ENCODE measurements at places on chromosomes 7 and 10. TPM values are rescaled to one million over a fixed set of nuclear protein-coding genes. Genes with fewer than 3 reads are reported as not detected.
A peak's percentile ranks its signal among the peaks of the same experiment; 100 is the strongest.

DNA sequence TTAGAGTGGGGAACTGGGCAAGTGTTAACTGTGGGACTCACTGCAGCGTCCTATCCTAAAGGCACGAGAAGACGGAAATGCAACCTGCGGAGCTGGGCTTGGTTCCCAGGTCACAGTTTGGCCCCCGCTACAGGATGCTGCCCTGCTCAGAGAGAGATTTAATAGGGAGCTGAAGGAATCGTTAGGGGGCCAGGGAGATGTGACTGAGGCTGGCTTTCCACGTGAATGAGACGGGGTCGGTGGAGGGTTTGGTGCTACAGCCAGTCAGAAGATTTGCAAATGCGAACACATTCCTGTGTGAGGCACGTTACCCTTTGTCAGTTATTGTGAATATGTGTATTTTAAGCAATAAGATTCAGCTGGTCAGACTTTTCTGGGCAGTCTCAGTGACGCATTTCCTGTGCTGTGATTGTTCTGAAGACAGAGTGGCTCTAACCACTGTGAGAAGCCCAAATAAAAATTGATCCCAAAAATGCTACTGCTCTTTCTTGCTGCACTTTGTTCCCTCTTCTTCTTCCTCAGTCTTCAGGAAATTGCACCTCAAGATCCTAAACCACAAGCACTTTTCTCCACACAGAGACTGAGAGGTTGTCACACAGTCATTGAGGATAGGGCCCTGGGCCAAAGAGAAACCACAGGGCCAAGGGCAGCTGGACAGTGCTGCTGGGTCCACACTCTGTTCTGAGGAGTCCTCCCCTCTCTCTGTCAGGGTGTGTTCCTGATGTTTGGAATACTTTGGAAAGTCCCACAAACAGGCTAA lies 21.2 kb downstream of the CYP17A1 start:
- H3K27ac ChIP-seq = peak overlapping the region; percentile 91
- H3K4me1 ChIP-seq = peaks cover 63% of the 10 kb centered on the region
- peaks cover 42% of the 10 kb centered on the region for H3K36me3 ChIP-seq
- no peaks in the 10 kb centered on the region for H3K27me3 ChIP-seq

DNA sequence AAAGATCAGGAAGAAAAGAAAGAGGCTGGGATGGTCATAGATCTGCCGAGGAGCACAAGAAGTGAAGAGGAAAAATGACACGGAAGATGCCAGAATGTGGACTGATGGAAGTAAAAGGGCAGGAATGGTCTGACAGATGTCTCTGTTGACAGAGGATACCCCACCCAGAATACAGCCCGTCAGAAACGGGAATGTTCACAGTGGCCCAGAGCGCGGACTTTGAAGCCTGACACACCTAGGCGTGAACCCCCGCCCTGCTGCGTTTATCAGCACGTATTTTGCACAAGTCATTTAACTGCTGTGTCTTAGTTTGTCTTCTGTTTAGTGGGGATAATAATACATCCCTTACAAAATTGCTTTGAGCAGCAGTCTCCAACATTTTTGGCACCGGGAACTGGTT lies 27.1 kb downstream of the AKR1B1 start:
- no peaks in the 10 kb centered on the region for H3K27me3 ChIP-seq
- peak overlapping the region; percentile 53 for H3K4me3 ChIP-seq
- peak overlapping the region; percentile 77 for H3K27ac ChIP-seq
- peaks cover 16% of the 10 kb centered on the region for H3K4me1 ChIP-seq

DNA sequence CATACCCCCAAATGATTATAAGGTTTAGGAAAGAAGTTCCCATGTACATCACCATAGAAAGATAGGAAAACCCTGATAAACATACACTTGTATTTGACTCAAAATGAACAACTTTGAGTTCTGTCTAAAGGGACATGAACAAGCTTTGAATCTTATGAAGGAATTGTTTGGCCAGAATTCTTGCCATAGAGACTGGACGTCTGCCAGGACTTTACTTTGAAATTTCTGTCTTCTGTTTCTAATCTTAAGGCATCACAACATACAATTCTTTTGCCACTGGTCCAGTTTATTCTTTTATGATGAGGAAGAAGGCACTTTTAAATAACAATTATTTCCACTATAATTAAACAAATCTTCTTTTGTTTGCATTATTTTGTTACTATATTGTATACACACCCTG lies 26.2 kb upstream of the CYP26C1 start:
- no peak overlapping the region for H3K27ac ChIP-seq
- no peak for DNase-seq
- H3K4me1 ChIP-seq = peaks cover 13% of the 10 kb centered on the region
- no peaks in the 10 kb centered on the region for H3K36me3 ChIP-seq
- H3K27me3 ChIP-seq = no peaks in the 10 kb centered on the region

ASB10 gene
- not detected for total RNA-seq

BTBD16 gene
- total RNA-seq = not detected

MRLN gene
- total RNA-seq = not detected

ZNF425 gene
- total RNA-seq = 3.9 TPM

NEBL gene
- 3.5 TPM for total RNA-seq
